Epithelial cell of prostate (primary cell): ENCODE measurements at places on chromosomes 7 and 10.

DNA sequence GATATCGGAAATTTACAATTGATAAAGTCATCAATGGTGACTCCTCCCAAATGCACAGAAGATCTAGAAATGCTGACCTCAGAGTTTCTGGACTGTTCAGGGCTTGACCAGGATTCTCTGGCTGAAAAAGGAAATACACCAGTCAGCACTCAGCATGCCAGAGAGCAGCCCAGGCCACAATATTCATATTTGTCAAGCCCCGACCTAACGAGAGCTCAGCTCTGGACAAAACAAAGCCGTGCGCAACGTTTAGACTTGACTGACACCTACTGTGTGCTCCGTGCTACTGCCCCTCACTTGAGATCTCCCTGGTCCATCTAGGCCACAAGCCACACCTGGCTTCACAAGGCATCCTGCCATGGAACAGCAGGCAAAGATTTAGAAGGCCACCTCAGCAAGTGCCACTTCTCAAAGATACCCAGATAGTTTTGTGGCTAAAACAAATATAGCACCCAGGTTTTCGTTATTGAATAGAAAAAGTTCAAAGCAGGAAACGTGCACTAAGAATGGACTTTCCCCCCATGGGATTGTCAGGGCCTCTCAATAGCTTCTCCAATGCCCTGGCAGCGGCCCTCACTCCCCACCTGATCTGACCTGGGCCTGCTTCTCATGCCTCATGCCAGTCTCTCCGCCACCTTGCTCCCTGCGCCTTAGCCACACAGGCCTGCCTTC lies 218.3 kb downstream of the FAM107B start:
- DNase-seq, result no peak

GRCh38 chr7:76509931-76510877 lies at the start of gene UPK3B:
TSS of gene UPK3B (plus strand) at chr7:76510552. CDS start at chr7:76510653, 101 bp downstream.
- no peak for DNase-seq

DNA sequence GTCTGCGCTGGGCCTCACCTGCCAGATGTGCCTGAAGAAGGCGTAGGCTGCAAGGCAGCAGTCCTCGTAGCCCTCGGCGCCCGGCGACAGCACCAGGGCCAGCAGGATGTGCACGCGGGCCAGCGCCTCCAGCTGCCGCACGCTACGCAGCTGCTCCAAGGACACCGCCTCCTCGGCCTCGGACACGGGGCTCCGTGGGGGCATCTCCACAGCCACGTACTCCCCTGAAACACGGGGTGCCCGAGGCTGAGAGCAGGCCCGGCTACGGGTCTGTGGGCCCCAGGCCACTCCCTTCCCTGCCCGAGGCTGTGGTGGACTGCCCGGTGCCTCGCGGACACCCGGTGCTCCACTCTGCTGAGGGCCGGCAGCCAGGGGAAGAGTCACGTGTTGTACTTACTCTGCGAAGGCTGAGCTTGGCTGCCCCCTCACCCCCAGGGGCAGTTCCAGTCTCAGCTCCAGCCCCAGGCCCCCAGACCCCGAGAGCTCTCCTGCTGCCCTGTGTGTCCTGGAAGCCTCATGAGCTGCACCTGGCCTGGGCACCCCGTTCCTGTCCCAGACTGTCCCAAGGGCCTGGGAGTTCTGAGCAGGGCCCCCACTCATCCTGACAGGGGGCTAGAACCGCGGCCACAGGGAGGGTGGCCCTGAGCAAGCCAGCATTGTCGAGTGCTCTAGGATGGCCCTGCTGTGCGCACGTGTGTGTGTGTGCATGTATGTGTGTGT lies 62.8 kb downstream of the CFAP46 start:
- no peak for DNase-seq

- no peak for DNase-seq
Measured at GRCh38 chr10:79411546-79412495, 33.6 kb downstream of the ZCCHC24 start.

DNA sequence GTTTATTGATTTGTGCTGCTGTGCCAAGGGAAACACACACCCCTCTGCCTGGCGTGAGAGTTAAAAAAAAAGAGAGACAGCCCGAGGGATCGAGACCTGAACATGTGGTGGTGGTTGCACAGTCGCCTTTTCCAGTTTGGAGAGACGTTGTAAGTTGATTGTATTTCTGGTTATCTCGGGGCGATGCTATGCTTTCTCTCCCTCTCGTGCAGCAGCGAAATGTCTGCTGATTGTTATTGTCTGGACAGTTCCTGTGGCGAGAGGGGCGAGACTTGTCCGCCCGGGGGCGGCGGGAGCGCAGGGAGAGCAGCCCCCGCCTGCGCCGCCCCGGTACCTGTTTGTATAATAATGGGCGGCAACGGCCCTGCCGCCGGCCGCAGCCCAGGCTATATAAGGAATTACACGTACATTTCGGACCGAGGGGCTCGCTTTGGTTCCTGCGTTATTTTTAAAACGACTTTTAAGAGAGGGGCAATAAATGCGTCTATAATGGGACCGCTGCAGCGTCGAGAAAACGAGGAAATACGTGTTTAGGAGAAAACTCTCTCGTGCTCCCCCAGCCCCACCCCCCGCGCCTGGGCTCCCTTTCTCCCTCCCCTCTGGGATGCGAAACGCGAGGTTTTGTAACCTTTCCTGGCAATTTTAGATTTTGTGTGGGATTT lies 1.7 kb downstream of the ZEB1 start:
- no peak for DNase-seq

DNA sequence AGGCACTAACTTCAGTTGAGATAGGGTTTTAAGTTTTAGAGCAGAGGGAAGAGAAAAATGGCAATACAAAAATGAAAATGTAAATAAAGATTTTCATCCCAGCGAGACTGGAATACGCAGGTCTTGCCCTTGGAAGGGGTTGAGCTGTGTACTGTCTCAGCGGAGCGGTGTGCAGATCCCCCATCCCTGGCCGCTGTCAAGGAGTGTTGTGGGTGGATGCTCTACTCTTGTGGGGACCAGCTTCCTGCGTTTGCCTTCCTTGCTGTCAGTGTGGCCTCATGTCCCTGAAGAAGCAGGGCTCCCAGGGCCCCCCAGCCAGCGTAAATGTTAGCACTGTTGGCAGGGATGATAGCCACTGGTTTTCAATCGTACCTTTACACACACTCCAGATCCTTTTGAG lies 249.7 kb upstream of the PITRM1 start:
- DNase-seq, result no peak

GRCh38 chr7:43211286-43211685 lies 98.8 kb downstream of the HECW1 start:
- DNase-seq, result no peak

GRCh38 chr7:114417290-114417689 lies 2.7 kb downstream of the FOXP2 start:
- DNase-seq, result no peak

DNA sequence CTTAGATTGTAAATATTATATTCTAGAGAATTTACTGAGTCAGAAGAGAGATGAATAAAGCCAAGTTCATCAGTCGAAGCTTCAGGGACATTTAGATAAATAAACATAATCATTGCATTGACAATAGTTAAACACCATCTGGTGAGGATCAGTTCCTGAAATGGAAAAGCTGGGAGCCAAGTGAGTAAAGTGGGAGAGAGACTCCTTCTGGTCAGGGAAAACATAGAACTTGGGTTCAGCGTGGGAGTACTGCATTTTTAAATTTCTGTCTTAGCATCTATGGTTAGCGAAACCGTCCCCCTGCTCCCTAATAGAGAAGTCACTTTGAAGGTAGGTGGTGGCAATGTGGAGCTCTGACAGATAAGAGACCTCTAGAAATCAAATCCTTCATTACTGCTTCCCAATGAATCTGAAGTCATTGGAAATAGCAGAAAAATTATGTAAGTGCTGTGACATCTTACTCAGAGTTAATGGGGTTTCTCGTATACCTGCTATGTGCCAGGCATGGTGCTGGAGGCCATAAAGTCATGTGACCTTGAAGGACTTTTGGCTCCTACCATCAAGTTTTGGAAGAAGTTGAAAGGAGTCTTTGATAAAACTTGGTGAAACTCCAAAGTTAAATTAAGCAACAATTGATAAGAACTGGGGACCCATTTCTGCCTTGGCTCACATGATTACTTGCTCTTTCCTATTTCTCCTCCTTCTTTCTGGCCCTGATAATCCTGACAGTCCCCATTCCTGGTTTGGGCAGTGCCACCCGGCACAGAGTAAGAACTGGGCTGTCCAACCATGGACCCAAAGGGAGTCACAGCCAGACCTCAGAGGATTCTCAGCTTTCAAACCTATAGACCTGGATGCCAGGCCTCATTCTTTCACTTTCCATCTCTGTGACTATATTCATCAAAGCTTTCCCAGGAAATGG lies 211.2 kb downstream of the C7orf25 start:
- DNase-seq, result no peak

GRCh38 chr10:91709394-91709798 lies 76.5 kb upstream of the PPP1R3C start:
- DNase-seq, result peak; percentile 40

GRCh38 chr10:22016046-22016705 lies 12.6 kb upstream of the DNAJC1 start:
- DNase-seq, result no peak

DNA sequence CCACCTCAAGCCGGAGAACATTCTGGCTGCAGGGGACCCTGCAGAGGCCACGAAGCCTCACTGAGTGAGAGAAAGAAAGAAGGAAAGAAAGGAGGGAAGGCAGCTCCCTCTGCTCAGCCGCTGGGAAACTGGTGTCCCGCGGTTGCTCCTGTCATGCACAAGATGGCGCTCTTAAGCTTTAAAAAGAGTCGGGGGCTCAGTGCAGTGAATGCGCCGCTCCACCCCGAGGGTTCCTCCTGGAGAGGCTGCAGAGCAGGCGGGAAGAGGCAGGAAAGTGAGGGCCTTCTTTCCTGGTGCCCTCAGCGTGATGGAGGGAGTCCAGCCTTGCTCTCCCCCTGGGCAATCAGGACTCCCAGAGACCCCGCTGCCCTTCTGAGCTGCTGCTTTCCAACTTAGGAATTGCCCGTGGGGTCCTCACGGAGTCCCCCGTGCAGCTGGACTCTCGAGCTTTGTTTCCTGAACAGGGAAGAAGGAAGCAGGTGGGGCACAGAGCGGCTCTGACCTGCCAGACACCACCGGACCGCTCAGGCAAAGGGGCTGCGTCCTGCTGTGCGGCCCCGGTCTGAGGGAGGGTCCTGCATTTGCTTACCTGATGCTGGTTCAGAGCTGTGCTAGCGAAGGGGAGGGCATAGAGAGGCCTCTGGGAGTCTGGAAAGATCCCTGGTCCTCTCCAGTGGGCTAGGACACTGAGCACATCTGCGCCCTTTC lies 141.9 kb upstream of the MKI67 start:
- DNase-seq, result no peak

DNA sequence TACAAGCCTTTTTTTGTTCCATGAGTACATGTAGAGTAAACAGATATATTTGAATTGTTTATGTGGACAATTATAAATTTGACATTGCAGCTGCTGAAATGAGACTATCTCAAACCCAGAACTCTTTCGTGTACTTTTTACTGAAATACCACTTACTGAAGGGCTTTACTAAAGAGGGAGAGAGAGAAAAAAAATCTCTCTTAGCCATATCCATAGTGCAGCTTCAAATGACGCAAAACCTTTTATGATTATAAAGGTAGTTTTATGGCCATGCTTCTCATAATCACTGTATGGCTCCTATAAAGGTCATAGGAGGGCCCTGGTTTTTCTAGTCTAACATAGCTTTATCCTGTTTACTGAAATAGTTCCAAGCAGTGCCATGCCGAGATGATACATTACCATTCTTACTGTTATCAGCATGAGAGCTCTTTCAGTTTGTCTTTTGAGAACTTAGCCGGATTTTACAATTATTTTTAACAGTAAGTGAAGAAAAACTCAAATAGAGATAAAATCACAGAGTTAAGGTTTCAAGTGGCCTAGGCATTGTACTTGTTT lies 35.1 kb downstream of the KCND2 start:
- no peak for DNase-seq

- no peak for DNase-seq
Measured at GRCh38 chr7:148721390-148721789, 22.7 kb downstream of the CUL1 start.

DNA sequence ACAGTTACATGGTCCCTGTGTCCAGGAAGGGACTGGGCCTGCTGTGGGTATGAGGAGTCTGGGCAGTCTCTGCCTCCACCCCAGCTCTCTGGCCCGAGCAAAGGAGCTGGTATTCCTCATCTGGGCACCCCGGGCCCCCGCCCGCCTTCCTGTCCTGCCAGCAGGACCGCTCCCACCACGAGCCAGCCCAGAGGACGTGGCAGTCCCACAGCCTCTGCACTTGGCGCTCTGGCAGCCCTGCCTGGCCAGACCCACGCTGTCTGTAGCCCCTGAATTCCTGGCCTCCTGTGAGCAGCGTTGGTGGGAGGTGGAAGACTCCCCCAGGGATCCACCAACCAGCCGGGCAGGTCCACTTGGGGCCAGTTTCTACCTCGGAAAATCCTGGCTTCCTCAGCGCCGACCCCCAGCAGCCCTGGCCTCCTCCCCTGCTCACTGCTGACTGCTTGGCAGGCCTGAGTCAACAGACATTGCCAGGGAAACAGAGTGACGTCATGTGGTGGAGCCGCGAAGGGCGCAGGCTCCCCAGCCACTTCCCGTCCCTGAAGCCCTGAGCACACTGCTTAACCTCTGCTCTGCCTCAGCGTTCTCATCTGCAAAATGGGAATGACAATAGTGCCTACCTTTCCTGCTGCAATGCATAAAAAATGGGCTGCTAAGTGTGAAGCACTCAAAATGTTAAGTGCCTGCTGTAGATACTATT lies 21.6 kb upstream of the LIMK1 start:
- DNase-seq, result peak; percentile 36

GRCh38 chr7:27145914-27146412 lies 1.6 kb downstream of the HOXA6 start:
- DNase-seq, result no peak

DNA sequence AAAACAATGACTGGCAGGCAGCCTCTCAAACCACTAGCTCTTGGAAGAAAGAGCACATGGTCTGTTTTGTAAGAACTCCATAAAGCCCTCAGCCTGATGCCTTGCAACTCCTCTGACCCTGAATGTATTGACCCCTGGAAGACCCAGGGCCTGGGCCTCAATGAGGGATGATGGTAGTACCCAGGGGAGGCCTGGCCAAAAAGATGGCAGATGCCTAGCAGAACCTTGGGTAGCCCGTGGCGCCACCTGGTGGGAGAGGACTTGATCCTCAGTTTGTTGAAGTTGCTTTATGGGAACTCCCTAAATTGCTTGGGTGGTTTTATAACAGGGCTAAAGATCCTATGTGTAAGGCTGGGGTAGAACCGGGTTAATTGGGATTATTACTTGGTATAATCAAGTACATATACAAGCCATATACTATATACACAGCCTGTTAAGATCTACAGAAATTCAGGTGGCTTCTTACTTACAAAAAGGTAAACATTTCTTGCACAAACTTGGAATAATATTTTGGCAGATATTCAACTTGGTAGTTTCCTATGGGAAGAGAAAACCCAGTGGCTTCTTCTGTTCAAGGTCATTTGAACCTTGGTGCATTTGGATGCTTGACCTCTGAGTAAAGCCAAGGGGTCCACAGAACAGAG lies 95.8 kb upstream of the CACUL1 start:
- DNase-seq, result no peak

DNA sequence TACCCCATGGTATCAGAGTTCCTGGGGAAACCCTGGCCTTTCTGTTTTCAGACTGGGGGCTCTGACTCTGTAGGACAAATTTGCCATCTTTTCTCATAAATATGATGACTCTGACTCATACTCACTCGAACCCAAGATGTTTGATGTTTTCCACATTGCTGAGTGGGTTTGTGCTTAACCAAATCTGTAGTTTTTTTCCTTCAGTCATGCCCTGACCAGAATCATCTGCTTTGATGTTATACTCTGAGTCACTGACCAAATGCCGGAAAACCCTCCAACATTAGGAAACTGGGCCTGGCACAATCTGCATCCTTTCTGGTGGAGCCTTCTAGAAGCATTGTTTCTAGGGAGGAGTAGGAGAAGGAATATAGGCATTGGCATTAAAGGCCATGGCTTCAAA lies 118.7 kb downstream of the C10orf105 start:
- DNase-seq, result no peak
